ENCODE measurements at places on chromosomes 3 and 15.

- no peak for DNase-seq
Observed at GRCh38 chr3:74539876-74540275, 74.6 kb downstream of the CNTN3 start.

DNA sequence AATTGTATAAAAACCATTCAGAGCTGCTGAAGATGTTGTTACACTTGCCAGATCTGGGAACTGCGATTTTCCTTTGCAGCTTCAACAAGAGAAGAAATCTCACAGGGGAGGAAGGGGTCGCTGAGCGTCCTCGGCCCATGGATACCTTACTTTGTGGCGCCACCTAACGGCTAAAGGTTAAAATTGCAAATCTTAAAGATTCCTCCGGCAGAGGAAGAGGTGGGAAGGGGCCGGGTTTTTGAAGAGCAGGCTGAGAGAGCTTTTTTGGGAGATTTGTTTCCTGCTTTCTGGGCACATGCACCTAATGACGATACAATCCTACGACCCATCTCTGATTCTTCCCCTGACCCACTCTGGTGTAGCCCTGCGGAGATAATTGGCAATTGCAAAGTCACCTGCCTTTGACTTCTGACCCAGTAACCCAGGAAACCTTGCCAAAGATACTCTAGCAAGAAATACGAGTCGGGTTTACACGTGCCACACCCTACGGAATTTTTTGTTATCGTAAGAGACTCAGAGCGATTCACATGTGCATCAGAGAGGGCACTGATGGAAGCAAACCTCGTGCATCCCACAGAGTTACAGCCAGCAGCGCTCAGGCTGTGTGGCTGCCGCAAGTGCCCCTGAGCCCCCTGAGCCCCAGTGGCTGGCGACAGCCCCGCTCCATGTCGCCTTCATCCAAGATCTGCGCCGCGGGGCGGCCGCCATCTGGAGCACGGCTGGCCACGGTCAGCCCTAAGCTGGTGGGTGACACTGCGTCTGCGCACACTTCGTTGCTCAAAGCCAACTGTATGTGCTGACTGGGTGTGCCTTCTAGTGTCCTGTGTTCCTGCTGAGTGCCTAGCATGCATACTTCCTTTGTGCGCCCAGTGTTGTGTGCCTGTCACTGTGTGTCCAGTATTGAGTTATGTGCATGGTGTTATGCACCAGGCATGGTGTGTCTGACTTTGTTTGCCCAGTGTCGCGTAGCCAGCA is 55.2 kb upstream of the CHRNA7 start:
- DNase-seq: no peak

DNA sequence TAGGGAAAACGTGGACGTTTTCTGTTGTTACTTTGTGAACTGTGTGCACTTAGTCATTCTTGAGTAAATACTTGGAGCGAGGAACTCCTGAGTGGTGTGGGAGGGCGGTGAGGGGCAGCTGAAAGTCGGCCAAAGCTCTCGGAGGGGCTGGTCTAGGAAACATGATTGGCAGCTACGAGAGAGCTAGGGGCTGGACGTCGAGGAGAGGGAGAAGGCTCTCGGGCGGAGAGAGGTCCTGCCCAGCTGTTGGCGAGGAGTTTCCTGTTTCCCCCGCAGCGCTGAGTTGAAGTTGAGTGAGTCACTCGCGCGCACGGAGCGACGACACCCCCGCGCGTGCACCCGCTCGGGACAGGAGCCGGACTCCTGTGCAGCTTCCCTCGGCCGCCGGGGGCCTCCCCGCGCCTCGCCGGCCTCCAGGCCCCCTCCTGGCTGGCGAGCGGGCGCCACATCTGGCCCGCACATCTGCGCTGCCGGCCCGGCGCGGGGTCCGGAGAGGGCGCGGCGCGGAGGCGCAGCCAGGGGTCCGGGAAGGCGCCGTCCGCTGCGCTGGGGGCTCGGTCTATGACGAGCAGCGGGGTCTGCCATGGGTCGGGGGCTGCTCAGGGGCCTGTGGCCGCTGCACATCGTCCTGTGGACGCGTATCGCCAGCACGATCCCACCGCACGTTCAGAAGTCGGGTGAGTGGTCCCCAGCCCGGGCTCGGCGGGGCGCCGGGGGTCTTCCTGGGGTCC is at the start of gene TGFBR2:
Gene TGFBR2 (plus strand): TSS at position 301 of the 731 bp plus-strand sequence. CDS start 283 bp downstream, at position 584.
- peak; percentile 100 for DNase-seq

- DNase-seq: no peak
Observed at GRCh38 chr3:30181178-30181465, 425.3 kb upstream of the TGFBR2 start.

DNA sequence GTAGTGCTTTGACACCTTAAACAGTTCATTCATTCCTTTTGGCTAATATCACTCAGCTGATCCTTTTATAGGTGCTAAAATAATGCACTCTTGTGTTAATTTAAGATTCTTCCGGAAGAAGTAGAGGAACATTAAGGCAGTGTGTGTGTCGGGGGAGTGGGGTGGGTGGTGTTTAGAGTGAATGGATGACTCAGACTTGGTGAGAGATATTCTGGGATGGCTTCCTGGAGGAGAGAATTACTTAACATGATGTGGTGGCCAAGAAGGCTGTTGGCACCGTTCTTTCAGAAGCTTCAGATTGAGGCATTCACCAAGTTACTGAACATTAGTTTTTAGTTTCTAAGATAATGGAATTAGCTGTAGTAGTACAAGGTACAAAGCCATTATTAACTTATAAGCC is 125.6 kb upstream of the ROPN1 start:
- peak; percentile 30 for DNase-seq

GRCh38 chr3:170154569-170155143 is 26.9 kb downstream of the PHC3 start:
- DNase-seq: no peak

DNA sequence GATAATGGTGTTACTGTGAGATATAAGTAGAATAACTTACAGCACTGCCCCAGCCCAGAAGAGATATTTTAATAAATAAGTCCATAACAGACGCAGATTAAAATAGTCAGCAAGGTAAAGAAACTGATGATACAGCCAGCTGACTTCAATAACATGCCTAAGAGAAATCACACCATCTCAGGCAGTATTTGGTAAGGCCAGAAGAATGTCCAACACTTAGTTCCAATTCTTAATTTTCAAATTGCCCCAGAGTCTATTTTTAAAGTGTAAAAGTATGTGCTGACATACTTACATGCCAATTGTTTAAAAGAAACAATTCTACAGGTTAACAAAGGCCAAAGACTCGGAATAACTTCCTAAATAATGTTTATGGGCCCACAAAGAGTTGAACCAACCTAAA is 1.6 kb downstream of the GNB4 start:
- DNase-seq: peak; percentile 49

- peak; percentile 8 for DNase-seq
Observed at GRCh38 chr15:33701304-33701696, 267.0 kb upstream of the CHRM5 start.

GRCh38 chr3:41327718-41328117 is 128.4 kb downstream of the CTNNB1 start:
- peak; percentile 62 for DNase-seq

DNA sequence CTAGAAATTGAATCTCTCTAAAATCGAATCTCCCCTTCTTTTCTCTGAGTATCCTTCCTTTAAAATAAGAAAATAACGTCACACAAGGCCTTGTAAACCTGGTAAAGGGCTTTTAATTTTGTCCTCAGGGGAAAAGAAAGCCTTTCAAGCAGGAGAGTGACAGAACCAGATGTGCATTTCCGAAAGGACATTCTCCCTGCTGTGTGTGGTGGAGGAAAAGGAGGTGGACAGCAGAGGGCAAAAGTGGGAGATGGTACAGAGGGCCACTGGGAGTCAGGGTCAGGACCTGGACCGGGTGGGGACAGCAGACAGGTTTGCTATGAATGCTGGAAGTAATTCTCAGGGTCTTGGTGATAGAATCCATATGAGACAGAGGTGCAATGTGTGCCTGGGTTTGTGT is 127.6 kb downstream of the RORA start:
- DNase-seq: no peak

DNA sequence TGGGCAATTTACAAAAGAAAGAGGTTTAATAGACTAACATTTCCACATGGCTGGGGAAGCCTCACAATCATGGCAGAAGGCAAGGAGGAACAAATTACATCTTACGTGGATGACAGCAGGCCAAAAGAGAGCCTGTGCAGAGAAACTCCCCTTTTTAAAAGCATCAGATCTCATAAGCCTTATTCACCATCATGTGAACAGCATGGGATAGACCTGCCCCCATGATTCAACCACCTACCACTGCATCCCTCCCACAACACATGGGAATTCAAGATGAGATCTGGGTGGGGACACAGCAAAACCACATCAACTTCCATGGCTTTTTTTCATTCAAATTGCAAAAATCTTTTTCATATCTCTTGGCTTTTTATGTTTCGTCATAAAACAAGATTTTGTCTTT is 67.6 kb upstream of the GADL1 start:
- DNase-seq: no peak

- no peak for DNase-seq
Observed at GRCh38 chr15:22954798-22955543, 25.2 kb downstream of the CYFIP1 start.

- DNase-seq: no peak
Observed at GRCh38 chr3:73140772-73141442, 79.4 kb downstream of the EBLN2 start.

DNA sequence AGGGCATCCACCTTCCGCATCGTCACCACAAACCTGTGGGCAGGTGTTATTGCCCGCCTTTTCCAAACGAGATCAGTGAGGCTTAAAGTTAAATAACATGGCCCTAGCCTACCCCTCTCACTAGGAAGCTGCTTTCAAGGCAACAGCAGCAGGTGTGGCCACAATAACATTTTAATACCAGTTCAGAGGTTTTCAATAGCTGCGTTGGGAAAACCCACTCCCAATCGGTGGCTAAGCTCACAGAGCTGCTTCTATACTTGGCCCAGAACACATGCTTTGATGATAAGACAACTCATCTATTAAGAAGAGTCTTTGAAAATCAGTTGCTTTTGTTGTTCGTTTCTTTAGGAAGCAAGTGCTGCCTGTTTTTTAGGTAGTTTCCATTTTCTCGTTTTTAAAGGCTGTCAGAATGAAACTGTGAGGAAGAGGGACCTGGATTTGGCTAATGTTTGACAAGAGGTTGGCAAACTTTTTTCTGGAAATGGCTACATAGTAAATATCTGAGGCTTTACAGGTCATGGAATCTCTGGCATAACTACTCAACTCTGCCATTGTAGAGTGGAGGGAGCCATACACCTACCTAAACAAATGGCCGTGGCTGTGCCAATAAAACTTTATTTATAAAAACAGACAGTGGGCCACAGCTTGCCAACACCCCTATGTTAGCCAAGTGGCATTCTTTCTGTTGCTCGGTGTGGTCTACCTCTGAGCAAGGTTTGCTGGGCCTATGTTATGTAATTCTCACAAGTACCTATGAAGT is 179.6 kb downstream of the FEZF2 start:
- no peak for DNase-seq

DNA sequence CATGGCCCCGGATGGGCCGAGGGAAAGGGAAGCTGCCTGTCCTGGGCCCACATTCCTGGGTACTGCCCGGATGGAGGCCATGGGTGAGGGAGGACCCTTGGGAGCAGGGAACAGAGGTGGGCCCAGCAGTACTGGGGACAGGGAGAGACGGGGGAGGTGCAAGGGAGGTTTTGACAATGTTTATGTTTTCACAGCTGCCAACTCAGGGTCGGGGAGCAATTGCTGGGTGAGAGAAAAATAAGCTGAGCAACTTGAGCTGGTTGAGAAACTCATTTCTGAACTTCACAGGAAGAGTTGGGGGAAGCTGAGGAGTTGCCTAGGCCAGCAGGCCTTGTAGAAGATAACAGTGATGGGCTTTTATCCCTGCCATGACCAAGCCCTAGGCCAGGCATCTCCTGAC is 11.1 kb upstream of the TSPAN3 start:
- DNase-seq: no peak

GRCh38 chr3:43048470-43048869 is 57.4 kb downstream of the POMGNT2 start:
- DNase-seq: no peak

Measured in iris pigment epithelial cell (primary cell).